Mucosa of descending colon (tissue), 3 donors: ENCODE measurements at places on chromosomes 1 and 21. TPM values are rescaled to one million over a fixed set of nuclear protein-coding genes. Genes with fewer than 3 reads are reported as not detected.

DNA sequence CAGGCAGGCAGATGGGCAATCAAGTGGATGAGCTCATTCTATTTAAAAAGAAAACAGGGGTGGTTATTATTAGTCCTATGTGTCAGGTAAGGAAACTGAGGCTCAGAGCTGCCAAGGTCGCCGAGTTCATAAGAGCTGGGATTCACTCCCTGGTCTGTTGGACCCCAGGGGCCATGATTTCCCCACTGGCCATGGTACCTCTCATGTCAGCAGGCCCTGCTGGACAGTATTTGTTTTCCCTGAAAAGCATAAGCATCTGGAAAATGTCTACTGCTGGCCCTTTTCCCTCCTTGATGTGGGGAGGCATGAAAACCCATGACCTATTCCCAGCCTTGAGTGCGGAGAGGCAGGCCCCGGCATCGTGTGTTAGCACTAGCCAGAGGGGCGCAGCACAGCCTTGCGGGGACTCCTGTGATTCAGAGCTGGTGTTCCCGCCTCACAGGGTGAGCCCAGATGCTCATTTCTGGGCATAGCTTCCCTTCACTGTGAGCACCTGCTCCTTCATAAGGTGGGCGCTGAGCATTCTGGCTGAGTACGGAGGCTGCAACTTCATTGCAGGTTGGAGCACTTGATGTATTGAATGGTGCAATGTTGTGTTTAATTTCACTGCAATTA is 617.5 kb downstream of the PTPRU start:
- DNase-seq: no peak

S100A5 gene
- not detected for total RNA-seq

- no peak for DNase-seq
Observed at GRCh38 chr1:245526141-245526540, 371.4 kb downstream of the KIF26B start.

OR2T29 gene
- not detected for total RNA-seq

- peak; percentile 42 for DNase-seq
Observed at GRCh38 chr1:176559878-176560277, 96.9 kb downstream of the PAPPA2 start.

GRCh38 chr1:13775459-13775858 is 75.5 kb downstream of the PRDM2 start:
- no peak for DNase-seq

ADARB1 gene
- 91.2 TPM for total RNA-seq

FNDC5 gene
- 0.38 TPM for total RNA-seq

DNA sequence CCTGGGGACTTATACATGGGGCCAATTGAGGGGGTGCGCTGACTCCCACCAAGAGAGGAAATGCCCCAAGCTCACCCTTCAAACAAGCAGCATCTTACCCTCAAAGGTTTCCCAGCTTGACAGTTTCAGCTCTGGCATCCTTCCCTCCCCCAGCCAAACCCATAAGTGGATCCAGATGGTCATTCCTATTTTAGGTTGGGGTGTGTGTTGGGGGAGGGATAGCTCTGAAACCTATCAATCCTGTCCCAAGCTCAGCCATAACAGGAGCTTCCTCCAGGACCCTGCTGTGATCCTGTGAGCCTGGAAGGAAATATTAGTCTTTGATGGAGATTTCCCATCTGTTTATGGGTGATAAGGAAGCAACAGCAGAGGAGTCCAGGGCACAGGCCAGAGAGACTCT is 3.4 kb upstream of the TMEM222 start:
- DNase-seq: no peak

DNA sequence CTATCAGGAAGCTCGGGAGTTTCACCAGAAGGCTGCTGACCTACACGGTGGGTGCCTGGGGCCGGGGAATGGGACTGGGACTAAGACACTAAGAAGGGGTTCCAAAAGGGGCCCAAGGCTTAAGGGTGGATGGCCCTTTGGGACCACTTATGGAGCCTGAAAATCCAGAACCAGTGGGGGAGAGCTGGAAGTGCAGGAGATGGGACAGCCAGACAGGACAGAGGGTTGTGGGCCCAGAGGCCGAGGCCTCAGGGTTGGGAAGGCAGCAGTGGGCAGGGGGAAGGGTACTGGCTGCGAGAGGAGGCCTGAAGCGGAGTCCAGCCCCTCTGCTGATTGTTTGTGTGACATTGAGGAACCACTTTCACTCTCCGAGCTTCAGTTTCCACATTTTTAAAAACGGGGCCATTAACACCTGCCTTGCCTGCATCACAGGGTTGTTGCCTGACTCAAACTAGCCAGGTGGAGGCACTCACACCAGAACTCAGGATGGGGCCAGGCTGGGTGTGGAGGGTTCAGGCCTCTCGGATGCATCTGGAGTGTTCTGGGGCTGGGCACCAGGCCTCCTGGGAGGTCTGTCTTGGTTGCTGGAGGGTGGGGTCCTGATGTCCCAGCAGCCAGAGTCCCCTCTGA is 3.0 kb downstream of the TTC24 start:
- peak; percentile 18 for DNase-seq

DNA sequence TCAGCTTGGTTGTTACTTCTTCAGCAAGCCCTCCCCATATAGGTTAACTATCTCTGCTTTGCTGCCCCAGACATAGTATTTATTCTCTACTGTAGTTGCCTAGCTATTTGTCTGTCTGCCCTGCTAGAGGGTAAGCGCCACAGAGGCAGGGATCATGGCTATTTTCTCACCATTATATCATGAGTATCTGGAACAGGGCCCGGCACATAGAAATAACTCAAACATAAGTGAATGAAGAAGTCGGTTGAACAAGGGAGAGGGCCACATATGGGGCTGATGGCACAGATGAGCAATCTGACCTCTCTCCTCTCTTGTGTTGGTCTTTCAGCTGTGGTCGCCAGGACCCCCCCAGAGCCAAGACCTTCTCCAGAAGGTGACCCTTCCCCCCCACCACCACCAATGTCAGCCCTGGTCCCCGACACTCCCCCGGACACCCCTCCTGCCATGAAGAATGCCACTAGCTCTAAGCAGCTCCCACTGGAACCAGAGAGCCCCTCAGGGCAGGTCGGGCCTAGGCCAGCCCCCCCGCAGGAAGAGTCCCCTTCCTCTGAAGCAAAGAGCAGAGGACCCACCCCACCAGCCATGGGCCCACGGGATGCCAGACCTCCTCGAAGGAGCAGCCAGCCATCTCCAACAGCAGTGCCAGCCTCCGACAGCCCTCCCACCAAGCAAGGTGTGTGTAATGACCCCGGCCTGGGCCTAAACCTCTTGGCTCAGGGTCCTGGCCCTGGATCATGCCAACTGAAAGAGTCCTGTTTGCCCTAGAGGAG is 14.9 kb downstream of the MAP7D1 start:
- no peak for DNase-seq

DNA sequence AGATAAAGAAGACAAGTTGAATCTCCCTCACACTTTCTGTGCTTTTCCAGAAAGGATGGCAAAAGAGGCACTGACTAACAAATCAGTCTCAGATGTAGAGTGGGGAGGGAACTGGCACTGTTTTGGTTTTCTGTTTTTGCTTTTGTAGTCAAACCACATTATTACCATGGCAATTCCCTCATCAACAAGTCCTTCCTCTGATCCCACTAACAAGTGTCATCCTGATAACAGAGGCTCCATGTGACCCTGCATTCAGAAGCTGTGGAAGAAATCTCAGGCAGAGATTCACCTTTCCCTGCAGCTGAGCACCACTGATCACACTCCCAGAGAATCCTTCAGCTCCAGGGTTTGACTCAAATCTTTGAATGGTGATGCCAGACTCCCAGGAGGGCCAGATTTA is 203.4 kb downstream of the TNR start:
- DNase-seq: no peak

GRCh38 chr21:45581322-45581712 is 39.1 kb upstream of the SLC19A1 start:
- no peak for DNase-seq

DNA sequence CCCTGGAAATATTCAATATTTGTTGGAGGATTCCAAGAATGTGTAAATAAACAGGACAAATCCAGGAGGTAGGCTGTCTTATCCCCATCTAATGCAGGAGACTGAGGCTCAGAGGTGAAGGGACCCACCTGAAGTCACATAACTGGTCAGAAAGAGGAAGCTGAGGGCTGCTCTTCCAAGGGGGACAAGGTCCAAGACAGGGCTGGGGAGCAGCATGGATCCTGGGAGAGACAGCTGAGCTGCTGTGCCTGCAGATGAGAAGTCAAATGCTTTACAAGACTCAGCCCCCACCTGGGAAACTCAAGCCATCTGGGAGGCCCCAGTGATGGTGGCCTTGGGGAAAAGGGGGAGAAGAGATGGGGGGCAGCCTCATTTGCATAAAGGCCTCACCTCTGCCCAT is 224.4 kb downstream of the PTPRU start:
- no peak for DNase-seq

GRCh38 chr1:13652238-13652637 is 47.8 kb upstream of the PRDM2 start:
- DNase-seq: no peak

DNA sequence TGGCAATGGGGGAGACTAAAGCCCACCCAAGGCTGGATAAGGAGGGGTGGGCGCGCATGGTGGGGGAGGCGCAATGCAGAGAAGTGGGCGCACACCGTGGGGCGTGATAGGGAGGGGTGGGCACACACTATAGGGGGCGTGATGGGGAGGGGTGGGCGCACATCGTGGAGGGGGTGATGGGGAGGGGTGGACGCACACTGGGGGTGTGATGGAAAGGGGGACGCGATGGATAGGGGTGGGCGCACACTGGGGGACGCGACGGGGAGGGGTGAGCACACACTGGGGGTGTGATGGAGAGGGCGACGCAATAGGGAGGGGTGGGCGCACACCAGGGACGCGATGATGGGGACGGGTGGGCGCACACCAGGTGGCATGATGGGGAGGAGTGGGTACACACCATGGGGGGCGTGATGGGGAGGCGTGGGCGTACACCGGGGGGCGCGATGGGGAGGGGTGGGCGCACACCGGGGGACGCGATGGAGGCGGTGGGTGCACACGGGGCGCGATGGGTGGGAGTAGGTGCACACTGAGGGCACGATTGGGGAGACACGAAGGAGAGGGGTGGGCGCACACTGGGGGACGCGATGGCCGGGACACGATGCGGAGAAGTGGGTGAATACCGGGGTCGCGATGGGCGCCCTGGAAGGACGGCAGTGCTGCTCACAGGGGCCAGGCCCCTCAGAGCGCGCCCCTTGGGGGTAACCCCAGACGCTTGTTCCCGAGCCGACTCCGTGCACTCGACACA is 929 bp downstream of the SUMO3 start:
- peak; percentile 24 for DNase-seq

KCNN3 gene
- 2.0 TPM for total RNA-seq

AMIGO1 gene
- total RNA-seq: 9.9 TPM

- no peak for DNase-seq
Observed at GRCh38 chr1:152933196-152933595, 13.8 kb upstream of the SPRR5 start.

GRCh38 chr1:215226757-215227156 is 144.2 kb downstream of the KCNK2 start:
- DNase-seq: no peak

GRCh38 chr1:54768093-54768492 is 3.8 kb upstream of the PARS2 start:
- DNase-seq: no peak

DNA sequence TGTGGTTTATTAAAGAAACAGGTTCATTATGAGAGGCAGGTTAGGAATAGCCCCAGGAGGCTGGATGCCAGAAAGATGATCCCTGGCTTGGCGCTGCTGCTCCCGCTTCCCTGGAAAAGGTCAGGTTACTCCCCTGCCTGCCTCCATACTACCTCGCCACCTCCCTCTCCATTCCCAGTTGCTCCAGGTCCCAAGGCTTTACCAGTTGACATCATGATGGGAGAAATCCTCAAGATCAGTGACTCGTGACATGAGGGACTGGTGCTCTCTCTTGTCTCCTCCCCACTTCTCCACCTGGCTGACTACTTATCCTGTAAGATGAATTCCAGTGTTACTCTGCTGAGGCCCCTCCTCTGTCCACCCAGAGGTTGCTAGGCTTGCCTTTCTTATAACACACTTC is 19.7 kb downstream of the VASH2 start:
- no peak for DNase-seq

DNA sequence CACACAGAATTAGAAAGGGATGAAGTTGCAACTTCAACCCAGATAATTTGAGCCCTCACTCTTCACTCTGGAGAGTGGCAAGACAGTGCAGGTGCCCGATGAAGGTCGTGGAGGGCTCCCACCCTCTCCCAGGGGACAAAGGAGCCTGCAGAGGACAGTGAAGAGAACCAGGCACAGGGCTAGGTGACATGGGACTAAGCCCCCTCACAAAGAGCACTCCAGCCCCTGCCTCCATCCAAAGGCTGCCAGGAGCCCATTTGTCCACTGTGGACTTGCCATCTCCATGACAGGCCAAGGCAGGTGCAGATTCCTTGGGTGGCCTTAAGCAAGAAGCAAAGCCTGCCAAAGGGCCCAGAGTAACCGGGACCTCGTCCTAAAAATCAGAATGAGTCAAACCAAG is 15.1 kb downstream of the ERRFI1 start:
- DNase-seq: no peak

DNA sequence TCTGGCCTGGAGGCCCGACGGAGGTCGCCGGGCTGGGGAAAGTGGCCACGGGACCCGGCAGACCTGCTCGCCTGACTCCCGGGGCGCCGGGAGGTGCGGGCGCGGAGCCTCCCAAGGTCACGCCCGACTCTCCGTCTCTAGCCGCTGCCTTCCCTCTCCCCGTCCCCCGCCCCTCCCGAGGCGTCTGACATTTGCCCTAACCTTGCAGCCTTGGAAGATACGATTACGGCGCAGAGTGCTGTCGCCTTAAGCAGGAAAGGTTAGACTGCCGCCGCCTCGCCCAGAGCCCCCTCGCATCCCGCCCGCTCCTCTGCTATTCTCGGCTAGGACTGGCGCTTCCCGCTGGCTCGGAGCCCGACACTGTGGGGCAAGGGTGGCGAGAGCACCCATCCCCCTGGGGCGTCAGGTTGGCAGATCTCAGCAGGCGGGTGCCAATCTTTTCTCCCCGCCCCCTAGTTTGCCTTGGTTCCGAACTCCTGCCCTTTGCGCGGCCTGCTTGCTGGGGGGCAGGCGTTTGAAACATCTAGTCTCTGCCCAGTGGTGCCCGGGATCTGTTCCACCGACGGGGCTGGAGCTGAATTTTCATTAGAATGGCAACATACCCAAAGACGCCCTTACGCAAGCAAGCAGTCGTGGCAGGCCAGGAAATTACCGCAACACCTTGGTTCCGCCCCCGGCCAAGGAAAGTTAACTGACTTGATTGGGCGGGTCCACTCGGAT is 835 bp downstream of the PGM1 start:
- DNase-seq: peak; percentile 89

MROH7 gene
- 16.6 TPM for total RNA-seq
